ENCODE measurements at places on chromosomes 3 and 15.

DNA sequence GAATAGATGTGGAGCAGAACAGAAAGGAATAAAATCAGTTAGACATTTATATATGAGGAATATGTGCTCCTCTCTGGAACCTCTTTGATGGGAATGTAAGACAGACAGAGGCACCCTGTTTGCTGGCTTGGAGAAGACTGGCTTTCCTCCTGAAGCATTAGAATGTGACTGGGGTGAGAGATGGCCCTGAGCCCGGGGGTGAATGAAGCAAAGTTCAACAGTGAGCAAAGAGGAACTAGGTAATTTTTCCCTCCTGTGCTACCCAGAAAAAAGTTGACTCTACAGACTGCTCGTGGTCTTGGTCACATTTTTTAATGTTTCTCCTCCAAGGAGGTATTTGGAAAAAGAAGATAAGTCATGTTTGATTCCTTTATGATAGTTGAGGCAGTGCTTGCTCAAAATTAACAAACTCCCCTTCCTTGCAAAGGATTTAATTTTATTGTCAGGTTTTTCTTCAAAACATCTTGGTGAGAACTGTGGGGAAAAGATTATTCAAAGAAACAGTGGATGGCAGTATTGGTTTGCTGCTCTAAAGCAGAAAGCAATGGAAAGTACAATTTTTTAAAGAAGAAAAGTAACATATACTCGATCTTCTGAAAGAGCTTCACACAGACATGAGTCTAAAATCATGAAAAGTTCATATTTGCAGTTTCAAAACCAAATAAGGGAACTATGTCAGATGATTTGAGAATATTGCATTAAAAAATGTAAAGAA is 370.4 kb upstream of the CDIN1 start:
- DNase-seq = no peak

GRCh38 chr3:13535905-13536304 is 13.0 kb upstream of the FBLN2 start:
- DNase-seq = no peak

GRCh38 chr3:126083138-126083445 is 832 bp downstream of the SLC41A3 start:
- no peak for DNase-seq

GRCh38 chr3:99634881-99635280 is 3.5 kb upstream of the COL8A1 start:
- DNase-seq = no peak

Measured in hepatic stellate cell (primary cell).